Endothelial cell of umbilical vein (primary cell): ENCODE measurements at places on chromosomes 12 and 14. TPM values are rescaled to one million over a fixed set of nuclear protein-coding genes. Genes with fewer than 3 reads are reported as not detected.

Gene SIX1
- 0.40 and 0.55 TPM in 2 replicates for total RNA-seq

Gene MGAT4C
- total RNA-seq: not detected in 2 replicates

Gene MANSC4
- total RNA-seq: 0.65 TPM in 1 of 2 replicates, not detected in the other

Gene MYF6
- not detected in 2 replicates for total RNA-seq

Gene ARHGDIB
- 483 and 550 TPM in 2 replicates for total RNA-seq

Gene NUDT14
- 97.7 and 104 TPM in 2 replicates for total RNA-seq

Gene C12orf54
- not detected in 2 replicates for total RNA-seq
